ENCODE measurements at places on chromosomes 1 and 21.

GRCh38 chr1:215957663-215958062, 390.6 kb downstream of the KCTD3 start:
- no peak for DNase-seq

GRCh38 chr1:203556047-203556851, 62.3 kb downstream of the OPTC start:
- DNase-seq, result no peak

DNA sequence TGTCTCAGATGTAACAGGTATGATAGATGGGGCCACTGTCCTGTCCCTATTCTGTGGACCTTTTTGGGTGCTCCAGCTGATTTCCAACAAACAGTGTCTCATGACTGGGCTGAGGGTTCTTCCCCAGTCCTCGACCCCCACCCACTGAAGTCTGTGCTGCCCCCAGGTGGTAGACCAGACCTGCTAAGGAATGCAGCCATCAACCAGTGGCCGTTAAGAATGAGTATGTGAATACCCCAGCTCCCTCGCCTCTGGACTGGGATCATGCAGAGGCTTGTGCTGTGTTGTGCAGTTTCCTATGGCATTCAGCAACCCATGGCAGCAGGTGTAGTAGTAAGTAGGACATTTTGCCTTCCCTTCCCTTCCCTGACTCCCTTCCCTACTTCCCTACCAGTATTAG, 183.1 kb upstream of the KAZN start:
- no peak for DNase-seq

DNA sequence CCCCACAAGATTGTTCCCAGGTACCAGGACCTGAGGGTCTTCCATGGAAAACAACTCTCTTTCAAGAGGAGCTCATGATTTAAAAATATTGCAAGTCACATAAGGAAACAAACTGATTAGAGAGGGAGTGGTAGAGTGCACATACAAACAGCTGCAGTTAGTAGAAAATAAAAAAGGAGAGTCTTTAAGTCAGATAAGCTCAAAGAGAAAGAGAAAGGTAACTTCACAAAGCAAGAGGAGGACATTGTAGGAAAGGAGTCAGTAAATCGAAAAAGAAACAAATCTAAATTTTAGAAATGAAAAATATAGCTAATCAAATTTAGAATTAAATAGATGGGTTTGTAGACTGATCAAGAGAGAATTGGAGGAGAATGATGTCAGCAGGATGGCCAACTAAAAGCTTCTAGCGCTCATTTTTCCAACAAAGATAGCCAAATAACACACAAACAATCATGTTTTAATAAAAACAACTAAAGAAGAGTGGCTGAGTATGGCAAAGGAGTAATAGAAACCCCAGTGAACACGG, 86.1 kb upstream of the CD53 start:
- DNase-seq, result no peak

DNA sequence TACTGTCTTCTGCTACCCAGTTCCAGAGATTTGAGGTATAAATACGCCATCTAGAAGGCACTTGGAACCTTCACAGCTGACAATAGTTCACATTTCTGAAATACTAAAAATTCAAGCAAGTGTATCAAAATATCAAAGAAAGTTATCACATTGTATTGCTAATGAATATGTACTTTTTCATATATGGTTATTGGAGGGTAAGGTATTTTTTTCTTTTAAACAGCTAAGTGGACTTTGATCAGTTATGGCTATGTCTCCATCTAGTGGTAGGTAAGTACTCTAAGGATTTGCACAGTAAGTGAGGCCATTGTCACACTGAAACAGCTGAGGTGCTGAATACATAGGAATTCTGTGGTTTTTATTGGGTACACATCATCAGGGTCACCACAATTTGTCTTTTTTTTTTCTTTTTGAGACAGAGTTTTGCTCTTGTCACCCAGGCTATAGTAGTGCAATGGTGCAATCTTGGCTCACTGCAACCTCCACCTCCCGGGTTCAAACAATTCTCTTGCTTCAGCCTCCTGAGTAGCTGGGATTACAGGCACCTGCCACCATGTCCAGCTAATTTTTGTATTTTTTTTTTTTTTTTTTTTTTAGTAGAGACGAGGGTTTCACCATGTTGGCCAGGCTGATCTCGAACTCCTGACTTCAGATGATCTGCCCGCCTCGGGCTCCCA, 49.1 kb upstream of the CR2 start:
- no peak for DNase-seq

GRCh38 chr1:10213186-10213705, 2.9 kb downstream of the KIF1B start:
- no peak for DNase-seq

DNA sequence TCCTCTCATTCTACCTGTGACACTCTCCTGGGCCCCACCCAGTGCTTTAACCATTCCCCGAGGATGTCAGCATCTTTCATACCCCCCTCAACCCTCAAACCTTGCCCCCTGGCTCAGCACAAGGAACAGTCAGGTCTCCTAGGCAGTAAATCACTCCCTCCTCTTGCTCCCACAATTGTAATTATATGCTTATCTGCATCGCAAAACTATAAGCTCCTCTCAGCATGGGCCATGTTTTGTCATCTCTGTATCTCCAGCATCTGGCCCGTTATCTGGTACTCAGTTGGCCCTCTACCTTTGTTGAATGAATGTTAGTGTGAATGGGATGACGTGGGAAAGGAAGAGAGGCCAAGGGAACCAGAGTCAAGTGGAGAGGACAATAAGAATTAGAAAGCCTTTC, 2.8 kb upstream of the ELOVL1 start:
- no peak for DNase-seq

DNA sequence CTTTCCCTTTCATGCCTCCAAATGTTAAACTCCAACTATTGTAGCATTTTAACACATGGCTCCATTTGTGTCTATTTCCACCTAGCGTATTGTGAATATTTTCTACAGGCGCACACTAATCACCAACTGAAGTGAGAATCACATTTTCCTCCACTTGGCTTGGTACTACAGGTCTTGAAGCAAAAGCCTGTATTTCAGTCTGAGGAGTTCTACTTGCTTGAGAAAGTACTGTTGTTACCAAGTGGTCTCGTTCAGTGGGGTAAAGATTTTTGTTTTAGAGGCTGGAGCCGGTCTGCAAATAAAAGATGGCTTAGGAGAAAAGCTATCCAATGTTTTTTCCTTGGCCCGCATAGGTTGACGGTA, 550 bp upstream of the PTBP2 start:
- no peak for DNase-seq

DNA sequence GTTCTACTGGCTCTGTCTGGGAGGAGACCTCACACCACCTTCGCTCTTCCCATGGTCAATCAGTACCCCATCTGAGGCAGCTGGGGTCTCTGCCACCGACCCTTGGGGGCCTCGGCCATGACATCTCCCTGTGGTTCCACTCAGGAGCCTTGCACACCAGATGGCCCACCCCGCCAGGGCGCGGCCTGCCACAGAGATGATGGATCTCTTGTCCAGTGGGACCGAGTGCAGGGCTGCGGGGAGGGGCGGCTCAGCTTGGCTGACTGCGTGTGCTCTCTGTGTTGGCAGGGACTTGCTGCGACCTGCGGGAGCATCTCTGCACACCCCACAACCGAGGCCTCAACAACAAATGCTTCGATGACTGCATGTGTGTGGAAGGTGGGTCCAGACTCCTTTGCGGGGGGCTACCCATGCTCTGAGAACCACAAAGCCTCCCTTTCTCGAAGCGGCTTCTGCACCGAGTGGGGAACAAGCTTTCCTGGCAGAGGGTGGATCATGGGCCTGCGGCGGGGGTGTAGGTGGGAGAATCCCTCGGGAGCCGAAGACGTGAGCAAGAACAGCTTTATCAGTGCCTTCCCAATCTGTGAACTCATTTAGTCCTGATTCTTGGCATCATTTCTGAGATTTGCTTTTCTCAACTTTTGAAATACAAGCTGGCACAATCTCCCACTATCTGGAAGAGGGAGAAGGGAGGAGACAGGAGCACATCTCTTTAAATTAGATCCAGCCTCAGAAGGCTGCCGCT, 20.9 kb upstream of the AGTRAP start:
- no peak for DNase-seq

GRCh38 chr1:115282807-115283208, 55.2 kb downstream of the NGF start:
- DNase-seq, result peak; percentile 2

GRCh38 chr21:33281096-33281652, 15.0 kb downstream of the IL10RB start:
- no peak for DNase-seq

DNA sequence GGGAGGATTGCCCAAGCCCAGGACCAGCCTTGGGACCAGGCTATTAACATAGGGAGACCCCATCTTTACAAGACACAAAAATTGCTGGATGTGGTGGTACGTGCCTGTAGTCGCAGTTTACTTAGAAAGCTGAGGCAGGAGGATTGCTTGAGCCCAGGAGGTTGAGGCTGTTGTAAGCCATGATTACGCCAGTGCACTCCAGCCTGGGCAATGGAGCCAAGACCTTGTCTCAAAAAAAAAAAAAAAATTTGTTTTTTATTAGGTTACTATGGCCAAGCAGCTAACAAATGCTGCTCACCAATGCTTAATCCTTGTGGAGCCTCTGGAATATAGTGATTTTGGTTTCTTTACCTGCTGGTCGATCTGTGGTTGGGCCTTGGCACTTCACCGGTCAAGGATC, 8.8 kb downstream of the ARID1A start:
- DNase-seq, result no peak

GRCh38 chr1:27142464-27142863, 12.5 kb downstream of the SLC9A1 start:
- no peak for DNase-seq

DNA sequence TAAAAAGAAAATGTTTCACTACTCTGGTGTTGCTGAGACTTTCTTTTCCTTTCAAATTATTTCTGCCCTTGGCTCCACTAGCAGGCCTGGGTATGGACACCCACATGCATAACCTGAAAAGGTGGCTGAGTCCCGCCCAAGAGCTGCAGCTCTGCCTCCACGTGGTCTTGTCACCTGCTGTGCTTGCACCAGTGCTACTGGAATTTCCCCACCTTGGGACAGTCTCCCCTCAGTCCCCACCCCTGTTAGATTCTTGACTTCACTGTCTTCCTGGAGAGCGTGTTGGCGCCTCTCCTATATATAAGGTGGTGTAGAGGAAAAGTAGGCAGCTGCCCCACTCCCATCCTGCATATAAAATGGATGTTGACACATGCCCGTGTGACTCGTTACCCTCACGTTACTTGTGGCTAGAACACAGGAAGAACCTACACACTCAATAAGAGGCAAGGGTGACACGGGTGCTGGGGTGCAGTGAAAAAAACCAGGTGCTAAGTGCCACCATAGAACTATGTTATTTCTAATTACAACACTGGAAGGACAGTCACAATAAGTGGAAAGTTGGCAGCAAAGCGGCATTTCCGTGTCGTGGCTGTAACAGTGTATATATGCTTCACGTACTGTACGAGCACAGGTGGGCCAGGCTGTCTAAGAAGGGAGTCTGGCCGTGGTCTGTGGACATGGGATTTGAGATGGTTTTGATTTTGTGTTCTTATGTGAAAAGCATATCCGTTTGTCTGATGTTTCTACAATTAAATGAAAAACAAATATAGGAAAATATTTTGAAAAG, 61.0 kb downstream of the POFUT2 start:
- no peak for DNase-seq

DNA sequence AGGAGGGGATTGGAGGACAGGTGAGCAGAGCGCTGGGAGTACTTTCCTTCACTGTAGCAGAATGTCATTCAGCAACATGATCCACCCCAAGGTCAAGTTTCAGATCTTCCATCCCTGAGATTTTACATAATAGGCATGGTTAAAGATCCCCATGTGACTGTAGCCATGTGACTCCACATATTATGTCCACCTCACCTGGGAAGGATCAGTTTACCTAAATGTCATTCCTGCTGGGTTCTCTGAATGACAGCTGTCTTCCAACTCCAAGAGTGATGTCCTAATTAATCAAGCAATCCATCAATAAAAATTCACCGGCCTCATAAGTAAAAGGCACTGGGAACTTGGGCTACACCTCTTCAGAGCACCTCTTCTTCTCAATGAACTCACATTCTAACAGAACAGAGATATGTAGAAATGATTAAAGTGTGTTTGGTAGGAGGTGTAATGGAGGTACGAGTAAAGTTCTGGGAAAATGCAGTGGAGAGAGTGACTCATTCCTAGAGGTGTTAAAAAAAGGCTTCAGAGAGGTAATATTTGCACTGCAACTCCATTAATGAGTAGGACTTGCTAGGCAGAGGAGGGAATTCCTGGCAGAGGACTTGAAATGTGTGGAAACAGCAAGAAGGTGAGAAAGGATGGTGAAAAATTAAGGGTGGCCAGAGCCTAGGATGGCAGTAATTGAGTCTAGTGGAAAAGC, 22.2 kb upstream of the MAPKAPK2 start:
- no peak for DNase-seq

DNA sequence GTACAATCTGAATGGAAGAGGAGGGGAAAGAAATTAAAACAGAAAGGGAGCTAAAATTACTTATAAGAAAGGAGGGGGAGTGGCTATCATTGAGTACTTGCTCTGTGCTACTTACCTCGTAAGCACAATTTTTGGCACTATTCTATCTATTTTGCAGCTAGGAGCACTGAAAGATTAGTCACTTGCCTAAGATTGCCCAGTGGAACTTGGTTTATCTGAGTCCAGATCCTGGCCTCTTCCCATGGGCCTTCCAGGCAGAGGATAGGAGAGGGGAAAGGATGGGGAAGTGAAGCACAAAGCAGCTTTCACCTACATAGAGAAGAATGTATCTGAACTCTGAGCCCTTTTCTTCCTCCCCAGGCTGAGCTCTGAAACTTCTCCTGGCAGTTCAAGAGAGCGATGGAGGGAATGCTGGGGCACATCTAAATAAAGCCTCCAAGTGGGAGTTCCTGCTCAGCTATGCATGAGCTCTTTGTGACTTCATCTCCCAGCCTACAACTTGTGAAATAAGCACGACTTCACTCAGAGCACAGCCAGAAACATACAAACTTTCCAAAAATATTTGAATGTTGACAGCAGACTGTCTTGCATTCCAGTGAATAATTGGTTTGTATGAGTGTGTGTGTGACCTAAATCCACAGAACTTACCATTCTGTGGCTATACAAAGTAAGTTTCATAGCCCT, 29.4 kb downstream of the HMGB4 start:
- DNase-seq, result no peak

GRCh38 chr1:71399594-71399993, 318.8 kb upstream of the ZRANB2 start:
- no peak for DNase-seq

GRCh38 chr1:205858141-205858961, 8.4 kb upstream of the PM20D1 start:
- DNase-seq, result no peak
